Activated naive CD4-positive, alpha-beta T cell treated with anti-CD3 and anti-CD28 coated beads, Interleukin-2, amount 50 U/mL, for 16 hours (primary cell): ENCODE measurements at places on chromosomes 5 and 9.

DNA sequence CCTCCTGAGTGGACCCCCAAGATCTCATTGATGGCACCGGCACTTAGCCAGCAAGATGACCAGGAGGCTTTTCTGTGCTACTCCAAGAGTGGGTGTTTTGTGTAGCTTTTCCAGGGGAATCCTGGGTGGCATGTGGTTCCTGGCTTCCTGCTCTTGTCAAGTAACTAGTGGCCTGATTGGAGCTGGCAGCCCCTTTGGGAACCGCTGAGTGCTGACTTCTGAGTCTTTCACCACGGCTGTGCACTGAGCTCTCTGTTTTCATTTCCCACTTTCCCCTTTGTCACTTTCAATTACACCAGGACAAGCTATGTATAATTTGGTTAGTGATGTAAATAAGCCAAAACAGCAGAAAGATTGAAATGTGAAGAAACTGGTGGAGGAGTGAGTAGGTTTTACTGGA, 255.4 kb downstream of the GOLPH3 start:
- DNase-seq: no peak

DNA sequence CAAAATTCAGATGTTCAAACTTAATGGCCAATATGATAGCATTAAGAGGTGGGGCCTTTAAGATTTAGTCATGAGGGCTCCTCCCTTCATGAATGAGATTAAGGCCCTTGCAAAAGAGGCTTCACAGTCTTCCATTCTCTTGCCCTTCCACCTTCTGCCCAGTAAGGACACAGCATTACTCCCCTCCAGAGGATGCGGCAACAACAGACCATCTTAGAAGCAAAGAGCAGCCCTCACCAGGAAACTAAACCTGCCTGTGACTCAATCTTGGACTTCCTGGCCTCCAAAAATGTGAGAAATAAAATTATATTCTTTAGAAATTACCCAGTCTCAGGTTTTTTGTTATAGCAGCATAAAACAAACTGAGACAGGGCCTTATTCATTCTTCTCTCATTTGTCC, 8.2 kb downstream of the AP3B1 start:
- no peak for DNase-seq

- DNase-seq: no peak
Observed at GRCh38 chr9:21679432-21679831, 123.0 kb upstream of the MTAP start.

- no peak for DNase-seq
Observed at GRCh38 chr5:106600803-106601202, 1069.9 kb downstream of the EFNA5 start.

- no peak for DNase-seq
Observed at GRCh38 chr9:10633785-10634184, 21.0 kb upstream of the PTPRD start.

- DNase-seq: no peak
Observed at GRCh38 chr5:181138258-181138657, 7.3 kb upstream of the OR2V1 start.

DNA sequence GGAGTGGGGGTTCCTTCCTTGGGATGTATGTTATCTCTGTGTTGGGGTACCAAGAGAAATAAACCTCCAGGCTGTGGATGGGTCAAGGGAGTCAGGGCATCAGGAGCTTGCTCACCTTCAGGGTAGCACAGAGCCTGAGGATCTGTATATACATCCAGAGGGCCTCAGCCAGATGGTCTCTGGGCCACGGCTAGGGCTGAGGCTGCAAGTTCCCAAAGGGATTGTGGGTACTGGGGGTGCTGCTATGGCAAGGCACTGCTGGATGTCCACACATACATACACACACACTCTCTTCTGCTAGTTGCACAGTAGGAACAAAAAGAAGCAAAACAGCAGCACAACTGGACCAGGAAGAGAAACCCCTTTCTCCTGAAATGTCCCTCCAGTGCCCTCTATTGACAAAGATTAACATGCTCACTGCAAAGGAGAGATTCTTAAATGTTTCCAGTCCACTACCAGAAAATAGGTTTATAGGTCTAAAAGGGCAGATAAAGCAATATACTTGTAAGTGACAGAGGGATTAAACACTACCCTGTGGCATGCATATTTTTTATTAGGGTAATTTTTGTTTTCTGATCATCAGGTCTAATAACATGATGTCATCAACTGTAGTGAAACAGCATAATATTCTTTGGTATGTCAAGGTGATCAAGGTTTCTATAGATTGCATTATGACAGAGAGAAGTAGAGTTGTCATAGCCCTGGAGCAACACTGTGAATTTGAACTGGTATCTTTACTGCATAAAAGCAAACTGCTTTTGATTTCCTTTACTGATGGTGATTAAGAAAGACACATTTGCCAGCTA, 56.3 kb upstream of the KCNN2 start:
- no peak for DNase-seq

- DNase-seq: no peak
Observed at GRCh38 chr5:42518595-42519221, 95.5 kb downstream of the GHR start.

DNA sequence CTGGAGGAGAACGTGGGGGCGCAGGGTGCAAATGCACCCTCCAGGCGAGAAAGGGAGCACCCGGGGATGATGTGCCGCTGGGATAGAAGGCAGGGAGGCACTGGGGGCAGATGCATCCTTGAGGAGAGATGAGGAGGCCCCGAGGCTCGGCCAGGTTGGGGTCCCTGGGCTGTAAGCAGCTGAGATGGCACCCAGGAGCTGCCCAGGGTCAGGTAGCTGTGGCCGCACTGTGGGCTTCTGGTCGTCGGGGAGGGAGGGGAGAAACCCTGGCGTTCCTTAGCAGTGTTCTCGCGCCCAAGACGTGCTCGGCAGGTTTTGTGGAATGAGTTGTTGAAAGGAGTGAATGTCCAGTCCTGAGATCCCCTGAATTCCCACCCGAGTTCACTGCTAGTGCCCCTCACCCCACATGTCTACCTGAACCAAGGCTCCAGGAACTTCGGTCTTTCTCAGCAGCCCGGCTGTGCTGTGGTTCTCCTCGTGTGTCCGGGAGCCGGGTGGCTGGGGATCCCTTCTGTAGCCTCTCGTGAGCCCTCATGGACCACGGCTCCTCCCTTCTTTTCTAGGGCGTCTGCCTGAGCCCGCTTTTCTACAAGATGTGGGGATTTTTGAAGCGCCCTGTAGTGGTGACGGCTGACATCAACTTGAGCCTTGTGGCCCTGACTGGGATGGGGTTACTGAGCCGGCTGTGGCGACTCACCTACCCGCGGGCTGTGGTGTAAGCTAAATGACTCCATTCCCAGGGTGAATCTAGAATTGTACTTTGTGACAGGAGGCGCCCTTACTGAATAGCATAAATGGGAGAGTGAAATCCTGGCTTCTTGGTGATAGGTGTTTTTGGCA, 1.1 kb downstream of the POMT1 start:
- peak; percentile 63 for DNase-seq

GRCh38 chr5:106759581-106759980, 911.2 kb downstream of the EFNA5 start:
- DNase-seq: no peak

DNA sequence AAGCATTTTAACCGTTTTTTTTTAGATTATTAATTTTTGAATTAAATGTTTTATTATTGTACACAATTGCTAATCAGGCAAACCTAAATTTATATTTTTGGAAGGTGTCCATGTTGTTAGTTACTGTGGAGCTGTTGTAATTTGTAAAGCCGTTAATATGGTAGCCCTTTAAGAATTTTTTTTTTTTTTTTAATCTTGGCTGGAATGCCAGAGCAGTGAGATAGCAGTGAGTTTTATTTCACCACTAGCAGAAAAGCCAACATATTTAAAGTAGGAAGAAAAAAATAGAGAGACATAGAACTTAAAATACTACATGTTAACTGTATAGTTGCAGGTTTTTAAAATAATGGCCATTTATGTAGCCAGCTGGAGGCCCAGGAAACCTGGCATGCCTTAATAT, 35.3 kb upstream of the RNF20 start:
- DNase-seq: no peak

GRCh38 chr9:136105398-136106135, 10.5 kb upstream of the NACC2 start:
- no peak for DNase-seq

- DNase-seq: no peak
Observed at GRCh38 chr9:130463763-130464745, 19.3 kb downstream of the ASS1 start.

- DNase-seq: no peak
Observed at GRCh38 chr9:123658792-123659191, 271.1 kb downstream of the DENND1A start.

DNA sequence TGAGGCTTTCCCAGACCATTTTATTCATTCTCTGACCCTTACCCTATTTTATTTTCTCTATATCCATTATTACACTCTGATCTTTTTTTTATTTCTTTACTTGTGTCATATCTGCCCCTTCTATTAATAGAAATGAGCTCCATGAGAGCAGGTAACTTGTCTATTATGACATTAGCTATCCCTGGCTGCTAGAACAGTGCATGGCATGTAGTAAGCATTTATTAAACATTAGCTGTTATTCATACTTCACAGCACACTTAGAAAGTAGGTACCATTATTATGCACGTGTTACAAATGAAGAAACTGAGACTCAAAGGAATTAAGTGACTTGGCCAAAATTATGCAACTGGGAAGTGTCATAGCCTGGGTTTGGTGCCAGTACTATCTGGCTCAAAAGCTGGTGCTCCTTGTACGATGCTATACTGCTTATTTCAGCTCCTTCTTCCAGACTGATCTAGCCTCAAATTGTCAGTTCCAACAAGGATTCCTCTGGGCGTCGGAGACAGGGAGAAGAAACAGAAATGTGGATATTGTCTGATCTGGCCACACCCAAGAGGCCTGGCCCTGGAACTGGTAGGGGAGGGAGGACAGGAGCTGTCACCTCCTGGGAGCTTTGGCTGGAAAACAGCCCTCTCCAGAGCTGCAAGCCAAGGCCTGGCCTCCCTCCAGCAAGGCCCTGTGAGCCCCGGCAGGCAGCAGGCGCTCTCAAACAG, 10.8 kb upstream of the NIPAL4 start:
- DNase-seq: no peak

GRCh38 chr9:121876658-121877271, 216.3 kb downstream of the TTLL11 start:
- no peak for DNase-seq

GRCh38 chr5:103452666-103453065, 109.9 kb downstream of the NUDT12 start:
- no peak for DNase-seq

- no peak for DNase-seq
Observed at GRCh38 chr5:54471398-54471797, 15.9 kb downstream of the HSPB3 start.

DNA sequence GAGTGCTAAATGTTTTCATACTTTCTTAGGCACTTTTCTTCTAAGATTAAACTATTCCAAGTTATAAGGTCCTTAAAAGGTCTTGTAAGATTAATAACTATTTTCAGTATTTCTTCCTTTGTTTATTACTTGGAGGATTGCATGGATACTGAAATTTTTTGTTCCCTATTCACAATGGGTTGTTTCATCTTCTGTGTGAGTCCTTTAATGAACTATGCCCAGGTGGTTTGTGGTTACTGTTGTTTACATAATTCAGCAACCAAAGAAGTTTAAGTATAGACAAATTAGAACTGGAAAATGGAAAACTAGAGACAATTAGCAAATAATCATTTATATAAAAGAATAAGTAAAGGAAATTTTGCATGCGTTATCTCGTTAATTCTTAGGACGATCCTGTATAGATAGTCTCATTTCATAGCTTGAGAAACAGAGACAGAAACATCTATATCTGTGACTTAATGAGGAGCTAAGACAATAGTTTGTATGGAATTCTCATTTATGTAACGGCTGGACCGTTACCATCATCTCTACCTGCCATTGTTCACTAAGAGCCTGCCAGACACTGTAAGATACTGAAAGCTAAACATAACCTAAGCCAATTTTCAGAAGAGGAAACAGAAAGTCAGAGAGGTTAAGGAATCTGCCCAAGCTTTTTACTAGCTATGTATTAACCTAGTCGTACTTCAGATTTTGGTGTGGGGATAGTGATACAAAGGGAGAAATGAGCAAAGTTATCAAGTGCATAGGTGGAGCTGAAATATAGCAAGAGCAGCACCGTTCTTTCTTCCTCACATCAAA, 148.2 kb downstream of the PAM start:
- DNase-seq: no peak

GRCh38 chr5:158373608-158374395, 514.9 kb upstream of the CLINT1 start:
- DNase-seq: no peak

- no peak for DNase-seq
Observed at GRCh38 chr5:124302533-124302932, 443.9 kb downstream of the ZNF608 start.

GRCh38 chr5:125551246-125551645, 804.8 kb upstream of the ZNF608 start:
- DNase-seq: no peak
